CD14-positive monocyte (primary cell): ENCODE measurements at places on chromosomes 7 and 10. TPM values are rescaled to one million over a fixed set of nuclear protein-coding genes. Genes with fewer than 3 reads are reported as not detected.

Gene TACC2
- not detected for polyA plus RNA-seq

Gene COL1A2
- polyA plus RNA-seq = not detected

Gene DNTT
- polyA plus RNA-seq = not detected

Gene ZCWPW1
- 0.60 TPM for polyA plus RNA-seq

Gene PNLIPRP3
- not detected for polyA plus RNA-seq

Gene TCF7L2
- polyA plus RNA-seq = 21.5 and 23.5 TPM in 2 replicates

Gene PRPS1L1
- not detected for polyA plus RNA-seq

Gene TCERG1L
- polyA plus RNA-seq = not detected

Gene AKR1E2
- 0.74 TPM for polyA plus RNA-seq

Gene MYPN
- not detected for polyA plus RNA-seq

Gene ENTPD1
- 26.5 and 62.2 TPM in 2 replicates for polyA plus RNA-seq

Gene GARIN1A
- polyA plus RNA-seq = 0.41 and 1.8 TPM in 2 replicates

Gene GTF2IRD1
- polyA plus RNA-seq = 0.03 TPM in 1 of 2 replicates, not detected in the other

Gene GPAM
- polyA plus RNA-seq = 0.59 TPM

Gene GRM3
- polyA plus RNA-seq = not detected

Gene LAMB1
- 0.42 TPM for polyA plus RNA-seq
